Stimulated activated naive CD4-positive, alpha-beta T cell treated with Interleukin-2 at 50 U/mL for 16 hours (primary cell): ENCODE measurements at places on chromosomes 3 and 15.

GRCh38 chr3:23941440-23941839, 3.6 kb upstream of the NR1D2 start:
- DNase-seq: no peak

DNA sequence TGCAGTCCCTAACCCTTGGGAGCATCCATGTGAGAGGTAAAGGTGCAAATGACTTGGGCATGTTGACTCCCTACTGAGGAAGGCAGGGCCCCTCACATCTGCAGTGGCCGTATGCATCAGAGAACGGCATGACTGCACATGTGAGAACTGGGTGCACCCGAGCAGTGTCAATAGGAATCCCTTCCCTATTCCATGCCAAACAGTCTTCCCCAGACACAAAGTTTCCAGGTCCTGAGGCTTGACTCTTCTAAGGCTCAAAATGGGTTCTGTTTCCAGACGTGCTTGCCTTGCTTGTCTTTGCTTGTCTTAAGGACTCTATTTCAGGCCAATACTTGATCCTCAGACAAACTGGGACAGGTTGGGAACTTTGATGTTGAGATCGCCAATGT, 20.5 kb upstream of the ANPEP start:
- no peak for DNase-seq

GRCh38 chr3:144868506-144868905, 896.9 kb downstream of the DIPK2A start:
- DNase-seq: no peak

DNA sequence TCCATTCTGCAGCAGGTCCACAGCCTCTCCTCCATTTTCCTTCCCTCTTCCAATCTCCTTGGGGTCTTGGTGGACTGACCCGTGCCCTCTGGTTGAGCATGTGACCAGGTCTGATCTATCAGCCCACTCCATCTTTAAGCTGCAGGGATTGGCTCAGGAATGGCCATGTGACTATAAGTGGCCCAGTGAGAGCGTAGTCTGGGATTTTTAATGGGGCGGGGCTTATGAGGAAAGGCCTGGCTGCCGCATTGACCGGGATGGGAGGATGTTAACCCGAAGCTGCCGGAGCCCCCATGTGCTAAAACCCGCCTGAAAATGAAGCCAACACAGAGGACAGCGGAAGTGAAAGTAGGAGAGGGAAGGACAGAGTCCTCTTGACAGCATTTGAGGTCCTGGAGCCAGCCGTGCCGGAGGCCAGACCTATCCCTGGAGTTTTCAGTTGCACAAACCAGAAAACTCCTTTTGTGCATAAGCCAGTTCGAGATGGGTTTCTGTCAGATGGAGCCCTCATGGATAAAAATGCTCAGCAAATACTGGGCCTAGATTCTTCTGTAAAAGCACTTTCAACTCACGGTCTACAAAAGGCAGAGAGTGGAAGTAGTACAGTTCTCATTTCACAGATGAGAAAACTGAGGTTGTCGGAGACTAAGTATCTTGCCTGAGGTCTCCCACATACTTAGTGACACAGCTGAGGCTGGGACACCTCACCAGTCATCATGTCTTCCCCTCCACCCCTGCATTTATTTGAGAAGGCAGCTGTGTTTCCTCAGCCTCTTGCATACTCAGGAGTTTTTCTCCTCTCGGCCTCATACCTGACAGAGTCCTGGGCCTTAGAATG, 61.9 kb downstream of the ATP2B2 start:
- no peak for DNase-seq

GRCh38 chr3:177085794-177086193, 111.5 kb downstream of the TBL1XR1 start:
- DNase-seq: no peak

DNA sequence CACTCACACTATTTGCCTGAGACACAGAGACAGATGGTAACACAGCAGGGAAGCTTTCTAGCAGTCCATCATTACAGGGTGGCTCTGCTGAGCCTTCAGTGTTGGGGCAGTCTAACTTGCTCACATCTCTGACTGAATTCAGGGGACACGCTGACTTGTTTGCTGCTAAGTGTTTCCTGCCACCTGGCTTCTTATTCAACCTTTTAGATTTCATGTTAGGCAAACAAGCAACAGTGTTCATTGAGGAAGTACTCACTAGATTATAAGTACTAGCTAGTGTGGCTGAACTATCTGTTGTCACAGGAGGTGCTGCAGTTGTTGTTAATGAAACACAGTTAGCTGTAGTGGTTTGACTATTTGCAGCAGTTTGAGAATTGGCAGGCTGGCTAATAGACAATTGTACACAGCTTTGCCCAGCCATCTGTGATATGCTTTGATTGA, 37.3 kb downstream of the USF3 start:
- no peak for DNase-seq

DNA sequence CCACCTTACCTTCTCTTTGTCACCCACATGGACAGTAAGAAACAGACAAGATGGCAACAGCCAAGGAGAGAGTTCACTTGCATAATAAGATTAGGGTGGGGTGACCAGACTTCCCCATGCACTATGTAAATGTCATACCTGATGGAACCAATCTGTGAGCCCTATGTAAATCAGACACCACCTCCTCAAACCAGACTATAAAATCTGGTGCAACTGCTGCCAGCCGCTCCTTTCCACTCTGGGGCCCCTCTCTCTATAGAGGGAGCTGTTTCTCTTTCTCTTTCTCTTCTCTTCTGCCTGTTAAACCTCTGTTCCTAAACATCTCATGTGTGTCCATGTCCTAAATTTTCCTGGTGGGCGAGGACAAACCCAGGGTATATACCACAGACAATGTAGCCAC, 405.5 kb upstream of the CNTN4 start:
- DNase-seq: no peak
